ENCODE measurements at places on chromosomes 3 and 15. TPM values are rescaled to one million over a fixed set of nuclear protein-coding genes. Genes with fewer than 3 reads are reported as not detected.

HDC gene
- total RNA-seq = not detected

SAMMSON gene
- total RNA-seq = not detected

COL6A5 gene
- total RNA-seq = 0.12 TPM

PCSK6 gene
- total RNA-seq = 3.4 TPM

All from smooth muscle cell of the coronary artery (primary cell).